EH (cell line): ENCODE measurements at places on chromosomes 6 and 20.

GRCh38 chr6:129100164-129100563, 217.2 kb downstream of the LAMA2 start:
- no peak for DNase-seq

- no peak for DNase-seq
These were observed 67.1 kb downstream of the TAF4 start for GRCh38 chr20:61998343-61999121.

DNA sequence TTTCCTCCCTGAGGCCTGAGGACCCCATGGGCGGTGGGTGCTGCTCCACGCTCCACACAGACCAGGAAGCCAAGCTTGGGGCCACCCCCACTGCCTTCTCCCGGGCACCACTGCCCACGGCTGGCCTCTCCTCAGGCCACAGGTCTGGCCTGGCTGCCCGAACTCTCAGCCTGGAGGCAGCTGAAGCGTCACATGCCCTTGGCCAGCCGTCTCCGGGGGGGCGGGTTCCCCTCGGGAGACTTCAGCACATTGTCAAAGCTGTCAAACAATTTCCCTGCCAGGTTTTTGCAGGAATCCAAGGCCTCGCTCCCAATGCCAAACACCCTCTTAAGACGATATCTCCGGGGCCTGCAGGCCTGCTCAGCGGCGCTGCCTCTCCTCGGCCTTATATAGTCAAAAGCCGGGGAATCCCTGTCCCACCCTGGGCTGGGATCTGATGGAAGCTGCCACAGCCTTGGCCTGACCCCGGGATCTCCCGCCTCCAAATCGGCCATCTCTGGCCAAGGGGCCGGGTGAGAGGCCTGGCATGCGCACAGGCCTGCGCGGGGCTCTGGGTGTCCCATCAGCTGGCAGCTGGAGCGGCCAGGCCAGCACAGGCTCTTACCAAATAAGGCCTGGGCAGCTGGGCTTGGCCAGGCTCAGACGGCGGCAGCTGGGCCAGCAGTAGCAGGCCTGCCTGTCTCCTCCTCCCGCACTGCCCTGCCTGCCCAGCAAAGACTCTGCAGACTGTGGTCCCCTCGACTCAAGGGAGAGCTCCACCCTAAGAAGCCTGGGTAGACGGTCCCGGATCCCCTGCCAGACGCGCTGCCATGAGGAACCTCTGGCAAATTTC, 49.7 kb downstream of the RBM38 start:
- peak; percentile 43 for DNase-seq

DNA sequence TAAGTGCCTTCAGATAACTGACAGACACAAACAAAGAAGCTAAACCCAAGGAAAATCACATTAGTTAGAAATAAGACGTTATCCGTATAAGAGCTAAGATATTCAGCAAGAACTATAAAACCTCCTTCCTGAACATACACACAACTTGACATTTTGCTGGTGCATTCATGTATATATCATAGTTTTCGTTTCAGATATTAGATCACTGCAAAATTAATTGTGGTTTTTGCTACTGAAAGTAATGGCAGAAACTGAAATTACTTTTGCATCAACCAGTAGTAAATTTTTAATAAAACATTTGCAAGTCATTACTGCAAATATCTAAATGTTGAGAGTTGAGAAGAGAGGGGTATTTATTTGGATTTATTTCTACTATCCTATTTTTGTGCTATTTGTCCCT, 26.1 kb upstream of the KCNQ5 start:
- DNase-seq: no peak

GRCh38 chr6:35080016-35080680, 61.0 kb downstream of the TCP11 start:
- no peak for DNase-seq

- DNase-seq: peak; percentile 98
These were observed 234.5 kb upstream of the ZNF217 start for GRCh38 chr20:53828088-53828681.

- DNase-seq: no peak
These were observed 441.8 kb downstream of the PTPRT start for GRCh38 chr20:42747765-42748411.

- DNase-seq: no peak
These were observed 161.1 kb upstream of the DTNBP1 start for GRCh38 chr6:15823838-15824414.

DNA sequence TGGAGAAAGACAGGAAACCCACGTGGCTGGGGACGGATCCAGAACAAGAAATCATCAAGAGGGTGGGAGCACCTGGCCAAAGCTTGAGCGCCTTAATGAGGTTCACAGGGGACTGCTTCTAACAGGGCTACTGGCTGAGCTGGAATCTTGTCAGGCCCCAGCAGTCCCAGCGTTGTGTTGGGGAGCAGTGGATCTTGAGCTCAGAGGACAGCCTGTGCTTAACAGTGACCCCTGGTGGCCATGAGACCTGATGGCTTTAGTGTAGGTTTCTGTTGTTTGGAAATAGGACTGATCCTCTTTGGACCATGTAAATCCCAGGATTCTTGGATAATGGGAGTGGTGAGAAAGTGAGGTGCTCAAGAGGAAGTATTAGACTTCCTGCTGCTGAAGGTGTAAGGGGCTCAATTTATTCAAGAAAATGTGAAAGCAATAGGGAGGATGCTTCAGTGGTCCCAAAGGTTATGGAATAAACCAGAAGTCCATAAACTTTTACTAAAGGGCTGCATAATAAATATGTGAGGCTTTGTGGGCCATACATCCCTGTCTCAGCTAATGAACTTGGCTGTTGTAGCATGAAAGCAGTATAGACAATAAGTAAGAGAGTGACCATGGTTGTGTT, 216.2 kb downstream of the NFATC2 start:
- DNase-seq: peak; percentile 75

GRCh38 chr6:26358511-26358981, 6.5 kb upstream of the BTN3A2 start:
- no peak for DNase-seq

DNA sequence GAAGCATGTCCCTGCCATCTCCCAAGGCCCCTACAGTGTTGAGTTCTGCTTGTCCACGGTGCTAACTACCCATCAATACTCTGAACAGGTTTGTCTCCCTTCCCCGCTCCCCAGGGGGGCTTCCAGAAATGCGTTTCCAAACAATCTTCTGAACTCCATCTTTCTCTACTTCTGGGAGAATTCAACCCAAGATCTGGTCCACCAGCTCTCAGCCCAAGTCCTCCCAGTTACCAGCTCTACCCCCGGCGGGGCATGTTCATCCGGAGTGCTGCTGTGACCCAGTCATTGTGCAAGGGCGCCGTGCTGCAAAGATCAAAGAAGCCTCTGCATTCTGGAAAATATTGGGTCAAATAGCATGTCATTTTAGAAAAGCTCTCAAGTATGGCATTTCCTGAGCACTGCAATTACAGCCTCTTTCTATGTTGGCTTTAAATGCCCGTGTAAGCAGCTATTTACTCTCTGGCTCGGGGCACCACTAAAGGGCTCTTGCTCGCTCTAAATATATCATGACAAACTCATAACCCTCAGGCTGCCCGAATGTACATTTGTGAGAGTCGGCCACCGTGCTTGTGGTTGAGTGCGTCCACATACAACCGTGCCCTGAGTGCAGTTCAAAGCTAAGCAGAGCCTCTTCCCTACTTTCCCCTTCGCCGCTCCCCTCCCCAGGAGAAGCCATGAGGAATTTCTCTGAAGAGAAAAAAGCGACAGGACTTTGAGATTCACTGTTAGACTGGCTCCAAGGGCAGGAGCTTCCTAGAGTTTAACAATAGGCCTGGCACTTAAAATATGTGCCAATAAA, 71.6 kb downstream of the BANF2 start:
- peak; percentile 32 for DNase-seq

- peak; percentile 13 for DNase-seq
These were observed 329.6 kb downstream of the GJA1 start for GRCh38 chr6:121765060-121765459.

- peak; percentile 70 for DNase-seq
These were observed 764 bp upstream of the SNAP25 start for GRCh38 chr20:10217721-10218410.

GRCh38 chr6:149691201-149691600, 26.7 kb downstream of the LATS1 start:
- no peak for DNase-seq

DNA sequence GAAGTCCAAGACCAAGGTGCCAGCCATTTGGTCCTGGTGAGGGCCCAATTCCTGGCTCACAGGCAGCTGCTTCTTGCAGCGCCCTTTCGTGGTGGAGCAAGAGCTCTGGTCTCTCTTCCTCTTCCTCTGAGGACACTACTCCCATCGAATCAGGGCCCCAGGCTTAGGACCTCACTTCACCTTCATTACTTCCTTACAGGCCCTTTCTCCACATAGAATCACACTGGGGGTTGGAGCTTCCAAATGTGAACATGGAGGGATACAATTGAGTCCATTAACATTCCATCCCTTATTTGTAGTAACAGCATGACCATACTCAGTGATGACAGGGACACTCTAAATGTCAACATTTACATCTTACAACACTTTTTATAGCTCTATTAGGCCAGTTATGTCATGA, 2.3 kb downstream of the RAMACL start:
- DNase-seq: peak; percentile 77

DNA sequence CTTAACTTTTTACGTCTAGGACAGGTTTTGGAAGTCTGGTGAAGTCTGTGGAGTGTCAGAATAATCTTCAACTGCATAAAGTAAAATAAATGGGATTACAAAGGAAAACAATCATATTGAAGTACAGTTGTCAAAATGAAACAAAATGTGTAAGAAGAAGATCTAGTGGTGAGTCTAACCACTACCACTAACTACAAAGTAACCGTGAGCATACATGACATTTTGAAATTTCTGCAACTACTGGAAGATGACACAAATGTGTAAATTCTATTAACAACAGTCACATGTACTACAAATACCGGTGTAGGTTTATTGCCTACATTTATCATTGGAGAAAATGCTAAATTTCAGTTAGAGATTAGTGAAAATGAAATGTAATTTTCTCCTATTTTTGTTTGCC, 29.7 kb downstream of the VPS52 start:
- DNase-seq: no peak

DNA sequence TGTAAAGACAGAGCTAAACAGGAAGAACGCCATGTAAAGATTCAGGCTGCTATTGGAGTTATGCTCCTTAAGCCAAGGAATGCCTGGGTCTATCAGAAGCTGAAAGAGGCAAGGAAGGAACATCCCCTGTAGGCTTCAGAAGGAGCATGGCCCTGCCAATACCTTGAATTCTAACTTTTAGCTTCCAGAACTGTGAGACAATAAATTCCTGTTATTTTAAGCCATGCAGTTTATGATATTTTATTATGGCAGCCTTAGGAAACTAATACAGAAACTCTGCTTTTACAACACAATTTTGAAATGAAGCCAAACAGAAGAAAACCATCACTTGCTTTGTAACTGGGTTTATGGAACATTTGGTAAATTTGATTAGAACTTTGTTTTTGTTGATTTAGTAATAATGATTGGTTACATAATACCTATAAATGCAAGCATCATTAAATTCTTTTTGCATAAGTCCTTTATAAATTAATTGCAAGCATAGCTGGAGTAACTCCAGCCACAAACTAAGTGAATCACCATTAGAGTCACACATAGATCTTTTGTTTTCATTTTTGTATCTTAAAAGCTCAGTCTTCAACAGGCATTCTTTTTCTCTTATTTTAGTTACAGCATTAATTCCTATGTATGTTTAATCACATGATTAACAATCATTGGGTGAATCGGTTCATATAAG, 33.5 kb upstream of the TSPYL1 start:
- DNase-seq: peak; percentile 65

GRCh38 chr20:21190869-21191268, 65.0 kb downstream of the KIZ start:
- no peak for DNase-seq

GRCh38 chr6:108714101-108714765, 134.0 kb upstream of the ARMC2 start:
- DNase-seq: peak; percentile 60

DNA sequence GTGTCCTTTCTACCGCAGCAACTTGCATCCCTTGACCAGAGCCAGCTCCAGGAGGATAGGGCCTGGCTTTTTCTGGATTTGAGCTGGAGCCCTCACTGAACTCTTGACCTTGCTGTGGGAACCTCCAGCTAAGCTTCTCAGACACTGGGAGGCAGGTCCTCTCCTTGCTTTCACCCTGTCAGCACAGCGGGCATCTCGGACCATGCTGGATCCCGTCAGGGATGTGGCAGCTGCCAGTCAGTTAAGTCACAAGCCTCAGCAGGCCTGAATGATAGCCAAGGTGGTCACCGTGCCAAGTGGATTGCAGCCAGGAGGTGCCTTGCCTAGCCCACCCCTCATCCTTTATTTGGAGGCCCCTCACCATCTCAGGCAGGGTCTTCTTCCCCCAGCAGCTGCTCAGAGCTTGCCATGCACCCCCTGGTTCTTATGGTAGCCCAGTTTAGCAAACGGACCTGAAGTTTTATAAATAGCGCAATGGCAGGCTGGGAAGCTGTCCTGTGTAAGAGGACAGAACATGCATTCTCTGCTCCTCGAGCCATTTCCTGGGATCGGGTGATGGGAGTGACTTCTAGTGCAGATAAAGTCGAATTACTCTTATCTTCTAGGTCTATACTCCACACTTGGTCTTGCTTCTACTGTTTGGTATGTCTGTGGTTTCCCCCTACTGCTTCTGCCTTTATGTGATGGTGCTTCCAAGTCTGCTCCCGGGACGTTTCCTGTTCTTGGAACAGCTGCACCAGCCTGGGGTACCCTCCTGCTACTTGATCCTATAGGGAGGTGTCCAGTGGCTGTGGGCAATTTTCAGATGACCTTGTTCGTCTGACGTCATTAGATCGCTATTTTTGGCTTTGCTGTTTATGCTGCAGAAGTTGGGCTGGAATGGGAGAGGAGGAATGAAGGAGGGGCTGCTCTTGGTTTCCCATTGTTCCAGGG, 7.1 kb upstream of the MYLK2 start:
- DNase-seq: peak; percentile 95

DNA sequence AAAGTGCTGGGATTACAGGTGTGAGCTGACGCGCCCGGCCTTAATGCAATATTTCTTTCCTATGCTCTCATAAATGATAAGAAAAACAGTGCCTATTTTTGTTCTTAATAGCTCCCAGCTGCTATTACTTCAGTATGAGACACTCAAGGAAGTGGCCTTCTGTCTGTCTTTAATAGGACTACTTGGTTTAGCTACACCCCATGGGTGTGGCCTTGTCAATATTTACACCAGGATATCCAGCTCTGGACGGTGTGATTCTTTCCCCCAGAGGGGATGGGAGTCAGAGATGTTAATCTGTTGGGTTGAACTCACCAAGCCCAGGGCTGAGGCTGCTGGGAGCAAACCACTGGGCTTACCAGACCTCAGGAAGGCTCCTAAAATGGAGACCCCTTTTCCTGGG, 134.2 kb downstream of the CEP57L1 start:
- no peak for DNase-seq

GRCh38 chr6:118712969-118713368, 61.6 kb upstream of the CEP85L start:
- peak; percentile 85 for DNase-seq
